ENCODE measurements at places on chromosomes 7 and 10.
A peak's percentile ranks its signal among the peaks of the same experiment; 100 is the strongest.

DNA sequence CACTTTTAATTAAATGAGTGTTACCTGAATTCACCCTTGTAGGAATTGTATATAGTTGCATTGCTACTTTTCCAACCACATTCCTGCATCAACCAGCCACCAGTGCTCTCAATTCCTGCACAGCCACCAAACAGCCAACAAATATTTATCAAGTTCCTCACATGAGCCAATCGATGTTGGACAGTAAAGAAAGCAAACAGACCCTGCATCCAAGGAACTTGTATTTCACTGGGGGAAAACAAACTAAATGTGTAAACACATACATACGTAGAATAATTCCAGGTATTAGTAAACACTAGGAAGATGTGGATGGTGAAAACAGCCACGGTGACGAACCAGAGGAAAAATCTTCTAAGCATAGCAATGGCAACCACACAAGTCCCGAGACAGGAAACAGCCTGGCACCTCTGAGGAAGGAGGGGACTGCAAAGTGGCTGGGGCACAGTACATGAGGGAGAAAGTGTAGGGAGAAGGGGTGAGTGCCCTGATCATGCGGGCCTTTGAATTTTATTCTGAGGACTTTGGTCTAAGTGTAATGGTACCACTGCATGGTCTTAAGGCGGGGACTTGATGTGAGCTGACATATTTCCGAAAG is 111.2 kb downstream of the XRCC2 start:
- no peak for DNase-seq

DNA sequence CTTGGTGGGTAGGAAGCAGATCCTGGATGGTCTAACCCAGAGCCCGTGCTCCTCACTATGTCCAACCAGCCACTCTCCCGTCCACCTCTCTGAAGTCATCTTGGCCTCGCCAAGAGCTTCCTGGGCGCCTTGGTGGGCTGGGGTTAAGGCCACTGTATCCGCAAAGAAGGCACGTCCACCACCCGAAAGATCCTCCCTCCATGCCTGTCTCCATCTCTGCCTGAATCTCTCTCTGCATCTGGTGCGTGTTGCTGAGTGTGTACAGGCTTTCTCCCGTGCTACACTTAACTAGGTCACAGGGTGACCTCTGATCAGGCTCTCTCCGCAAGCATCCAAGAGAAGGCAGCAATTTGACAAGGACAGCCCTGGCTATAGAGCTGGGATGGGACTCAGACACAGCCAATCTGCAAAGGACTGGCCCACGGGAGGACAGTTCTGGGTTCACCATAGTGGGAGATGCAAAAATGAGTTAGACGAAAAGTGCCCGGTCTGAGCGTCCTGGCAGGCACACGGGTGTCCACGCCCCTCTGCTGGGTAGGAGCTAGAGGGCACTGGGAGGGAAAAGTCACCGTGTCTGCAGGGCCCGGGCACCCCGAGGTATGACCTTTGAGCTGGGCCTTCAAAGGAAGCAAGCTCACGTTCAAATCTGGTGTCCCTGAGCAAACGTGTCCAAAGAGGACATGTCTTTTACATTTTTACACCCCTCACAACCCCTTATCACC is 9.4 kb upstream of the RFC2 start:
- DNase-seq: no peak

GRCh38 chr7:37218956-37219355 is 229.7 kb downstream of the ELMO1 start:
- no peak for DNase-seq

- DNase-seq: peak; percentile 88
Observed at GRCh38 chr10:89391907-89392756, at the start of gene IFIT1. TSS of gene IFIT1 (plus strand) at chr10:89392623. CDS start at chr10:89392713, 90 bp downstream.

DNA sequence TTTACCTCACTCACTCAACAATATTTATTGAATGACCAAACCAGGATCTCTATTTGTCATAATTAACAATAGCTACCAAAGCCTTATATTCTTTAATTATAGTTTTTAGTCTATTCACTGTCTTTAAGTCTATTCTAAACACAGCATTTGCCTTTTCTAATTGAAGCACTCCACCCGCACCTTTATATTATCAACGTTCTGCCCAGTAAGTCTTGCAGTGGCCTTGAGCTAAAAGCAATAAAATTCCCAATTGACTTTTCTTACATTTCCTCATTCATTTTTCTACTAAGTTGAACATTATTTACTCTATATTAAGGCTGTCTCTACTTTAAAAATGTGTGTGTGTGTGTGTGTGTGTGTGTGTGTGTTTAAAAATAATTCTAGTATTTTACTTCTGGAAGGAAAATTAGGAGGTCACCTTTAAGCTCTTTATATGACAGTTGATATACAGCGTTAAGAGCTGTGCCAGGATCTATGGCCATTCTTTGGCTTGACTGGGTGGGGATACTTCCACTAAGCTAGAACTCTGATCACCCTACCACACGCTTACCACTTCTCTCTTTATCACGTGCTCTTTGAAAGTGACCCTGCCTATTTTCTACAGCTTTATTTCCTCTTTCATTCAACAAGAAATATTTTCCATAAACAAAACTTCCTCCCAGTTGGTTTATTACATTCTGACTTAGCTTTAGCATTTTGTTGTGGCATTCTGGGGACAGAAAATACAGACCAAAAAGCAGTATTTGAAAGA is 8.8 kb downstream of the PAPSS2 start:
- DNase-seq: no peak

DNA sequence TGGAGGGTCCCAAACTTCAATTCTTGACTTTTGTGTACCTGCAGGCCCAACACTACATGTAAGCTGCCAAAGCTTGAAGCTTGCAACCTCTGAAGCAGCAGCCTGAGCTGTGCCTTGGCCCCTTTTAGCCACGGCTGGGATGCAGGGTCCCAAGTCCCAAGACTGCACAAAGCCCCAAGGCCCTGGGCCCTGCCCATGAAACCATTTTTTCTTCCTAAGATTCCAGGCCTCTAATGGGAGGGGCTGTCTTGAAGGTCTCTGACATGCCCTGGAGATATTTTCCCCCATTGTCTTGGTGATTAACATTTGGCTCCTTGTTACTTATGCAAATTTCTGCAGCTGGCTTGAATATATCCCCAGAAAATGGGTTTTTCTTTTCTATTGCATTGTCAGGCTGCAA is 52.7 kb downstream of the MTURN start:
- DNase-seq: no peak

GRCh38 chr10:123573236-123574108 is 92.7 kb upstream of the GPR26 start:
- no peak for DNase-seq

DNA sequence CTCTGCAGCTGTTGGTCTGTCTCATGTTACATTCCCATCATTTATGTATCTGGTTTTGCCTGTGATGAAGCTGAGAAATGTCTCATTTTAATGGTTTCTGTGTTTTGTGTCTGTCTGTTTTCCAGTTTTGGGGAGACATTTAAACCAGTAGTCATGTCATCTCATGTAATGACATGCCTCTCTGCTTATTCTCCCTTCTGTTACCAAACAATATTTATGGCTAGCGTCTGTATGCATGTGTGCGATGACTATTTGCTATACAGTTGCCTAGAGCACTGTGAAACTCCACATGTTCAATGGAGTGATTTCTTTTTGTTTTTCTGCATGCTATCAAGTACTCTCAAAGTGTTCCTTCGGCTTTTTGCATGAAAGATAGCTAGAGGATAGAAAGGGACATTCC is 132.0 kb downstream of the ST7 start:
- no peak for DNase-seq
